Central memory CD4-positive, alpha-beta T cell (primary cell): ENCODE measurements at places on chromosomes 2 and 18.

GRCh38 chr18:55038162-55038561 lies 78.9 kb upstream of the CCDC68 start:
- DNase-seq, result no peak

GRCh38 chr18:29596959-29597358 lies 1420.0 kb upstream of the CDH2 start:
- DNase-seq, result no peak

DNA sequence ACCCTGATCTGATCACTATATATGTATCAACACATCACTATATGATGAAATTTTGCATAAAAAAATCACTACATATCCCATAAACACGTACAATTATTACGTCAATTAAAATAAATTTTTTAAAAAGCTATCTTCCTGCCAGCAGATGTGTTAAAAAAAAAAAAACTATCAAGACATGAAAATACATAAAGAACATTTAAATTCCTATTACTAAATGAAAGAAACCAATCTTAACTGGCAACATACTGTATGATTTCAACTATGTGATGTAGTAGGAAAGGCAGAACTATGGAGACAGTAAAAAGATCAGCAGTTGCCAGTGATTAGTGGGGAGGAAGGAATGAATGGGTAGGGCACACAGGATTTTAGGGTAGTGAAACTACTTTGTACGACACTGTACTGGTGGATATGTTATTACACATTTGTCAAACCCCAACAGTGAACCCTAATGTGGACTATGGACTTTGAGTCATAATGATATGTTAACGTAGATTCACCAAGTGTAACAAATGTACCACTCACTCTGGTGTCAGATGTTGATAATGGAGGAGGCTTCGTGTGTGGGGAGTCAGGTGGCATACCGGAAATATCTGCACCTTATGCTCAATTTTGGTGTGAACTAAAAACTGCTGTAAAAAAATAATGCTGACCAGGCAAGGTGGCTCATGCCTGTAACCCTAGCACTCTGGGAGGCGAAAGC lies 27.4 kb downstream of the USP34 start:
- no peak for DNase-seq

DNA sequence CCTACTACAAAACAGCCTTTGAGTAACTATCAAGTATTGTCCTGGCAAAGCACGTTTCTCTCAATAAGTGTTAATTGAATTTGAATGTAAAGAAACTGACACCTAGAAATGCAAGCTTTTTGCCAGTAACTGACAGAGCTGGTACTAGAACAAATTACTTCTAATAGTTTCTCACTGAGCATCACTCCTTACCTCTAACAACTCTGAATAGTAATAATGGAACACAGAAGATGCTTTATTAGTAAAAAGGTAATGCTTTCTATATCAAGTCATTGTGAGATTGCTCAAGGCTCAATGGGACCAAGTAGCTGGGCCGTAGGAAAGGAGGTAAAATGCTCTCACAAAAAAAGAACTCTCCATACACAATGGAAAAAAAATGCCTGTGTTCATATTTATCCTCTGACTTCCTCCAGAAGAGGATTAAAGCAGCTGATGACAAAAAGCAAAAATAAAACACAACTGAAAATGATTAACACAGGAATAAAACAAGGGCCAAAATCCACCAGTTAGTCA lies 11.8 kb downstream of the RASGRP3 start:
- no peak for DNase-seq

DNA sequence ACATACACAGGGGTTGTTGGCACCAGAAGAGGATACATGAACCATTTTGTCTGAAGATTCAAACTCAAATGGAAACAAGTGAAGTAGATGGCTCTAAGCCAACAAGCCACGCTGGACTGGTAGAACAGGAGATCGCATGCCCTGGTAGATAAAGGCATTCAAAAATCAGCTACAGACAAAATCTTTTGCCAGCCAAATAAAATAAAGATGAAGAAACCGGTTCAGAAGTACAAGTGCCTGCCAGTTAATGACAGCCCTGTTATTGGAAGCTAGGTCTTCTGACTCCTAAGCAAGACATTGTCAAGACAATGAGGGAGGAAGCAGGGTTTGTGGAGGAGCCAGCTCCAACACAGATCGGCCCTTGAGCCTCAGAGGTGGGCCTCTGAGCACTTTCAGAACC lies 52.3 kb downstream of the EHD3 start:
- no peak for DNase-seq

- no peak for DNase-seq
Measured at GRCh38 chr2:201978986-201979385, 54.7 kb upstream of the FZD7 start.

- no peak for DNase-seq
Measured at GRCh38 chr2:207149249-207150213, 16.2 kb downstream of the KLF7 start.

DNA sequence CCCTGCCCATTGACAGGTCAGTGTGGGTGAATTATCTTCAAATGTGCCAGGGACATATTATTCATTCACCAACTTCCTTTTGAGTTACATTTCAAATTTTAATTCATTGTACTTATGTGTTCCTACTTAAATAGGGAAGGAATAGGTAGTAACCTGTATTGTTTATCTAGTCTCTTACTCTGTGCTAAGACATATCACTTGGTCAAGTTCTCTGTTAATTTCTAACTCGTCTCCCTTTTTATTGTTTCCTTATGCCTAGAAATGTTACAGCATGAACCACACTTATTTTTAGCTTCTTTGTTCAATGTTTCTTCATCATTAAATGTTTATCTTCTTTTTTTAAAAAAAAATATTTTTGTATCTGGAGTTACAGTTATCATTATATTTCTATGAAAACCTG lies 151.9 kb downstream of the HAUS1 start:
- DNase-seq, result no peak

DNA sequence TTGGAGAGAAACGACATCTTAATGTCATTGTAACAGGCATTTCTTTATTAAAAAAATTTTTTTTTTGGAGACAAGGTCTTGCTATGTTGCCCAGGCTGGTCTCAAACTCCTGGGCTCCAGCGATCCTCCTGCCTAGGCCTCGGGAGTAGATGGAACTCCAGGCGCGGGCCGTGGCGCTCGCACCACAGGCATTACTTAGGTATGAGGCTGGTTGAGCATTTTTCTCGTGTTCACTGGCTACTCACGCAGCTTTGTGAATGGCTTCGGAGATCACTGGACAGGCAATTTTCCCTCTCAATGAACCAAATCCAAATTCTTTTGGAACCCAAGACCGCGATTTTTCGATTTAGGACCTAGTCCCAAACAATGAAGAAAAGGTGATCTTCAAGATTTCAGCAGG lies 795 bp upstream of the TCF7L1 start:
- DNase-seq, result no peak

- DNase-seq, result no peak
Measured at GRCh38 chr2:120854766-120855530, 119.3 kb downstream of the GLI2 start.

DNA sequence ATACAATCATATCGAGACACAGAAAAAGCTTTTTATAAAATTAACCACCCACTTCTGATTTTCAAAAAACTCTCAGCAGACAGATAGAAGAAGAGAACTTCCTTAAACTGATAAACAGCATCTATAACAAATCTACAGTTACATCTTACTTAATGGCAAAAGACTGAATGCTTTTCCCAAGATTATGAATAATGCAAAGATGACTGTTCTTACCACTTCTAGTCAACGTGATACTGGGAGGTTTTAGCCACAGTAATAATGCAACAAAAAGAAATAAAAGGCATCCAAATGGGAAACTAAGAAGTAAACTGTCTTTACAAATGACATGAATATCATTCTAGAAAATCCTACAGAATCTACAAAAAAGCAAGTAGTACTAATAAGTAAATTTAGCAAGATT lies 58.0 kb upstream of the TMEM247 start:
- no peak for DNase-seq

GRCh38 chr2:70678576-70679143 lies 89.3 kb downstream of the ADD2 start:
- no peak for DNase-seq
